ENCODE measurements at places on chromosomes 2 and 18. TPM values are rescaled to one million over a fixed set of nuclear protein-coding genes. Genes with fewer than 3 reads are reported as not detected.

ABCG5 gene
- polyA plus RNA-seq, result 0.08 TPM

DNA sequence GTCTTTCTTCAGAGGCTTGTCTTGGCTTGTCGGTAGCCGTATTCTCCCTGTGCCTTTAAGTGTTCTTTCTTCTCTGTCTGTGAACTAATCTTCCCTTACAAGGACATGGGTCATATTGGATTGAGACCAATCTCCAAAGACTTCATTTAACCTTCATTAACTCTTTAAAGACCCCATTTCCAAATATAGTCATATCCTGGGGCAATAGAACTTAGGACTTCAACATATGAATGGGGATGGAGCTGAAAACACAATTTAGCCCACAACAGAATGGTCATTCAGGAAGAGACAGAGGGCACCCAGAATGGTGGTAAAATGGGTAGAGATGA lies 82.1 kb upstream of the TANK start:
- no peak for DNase-seq

DNA sequence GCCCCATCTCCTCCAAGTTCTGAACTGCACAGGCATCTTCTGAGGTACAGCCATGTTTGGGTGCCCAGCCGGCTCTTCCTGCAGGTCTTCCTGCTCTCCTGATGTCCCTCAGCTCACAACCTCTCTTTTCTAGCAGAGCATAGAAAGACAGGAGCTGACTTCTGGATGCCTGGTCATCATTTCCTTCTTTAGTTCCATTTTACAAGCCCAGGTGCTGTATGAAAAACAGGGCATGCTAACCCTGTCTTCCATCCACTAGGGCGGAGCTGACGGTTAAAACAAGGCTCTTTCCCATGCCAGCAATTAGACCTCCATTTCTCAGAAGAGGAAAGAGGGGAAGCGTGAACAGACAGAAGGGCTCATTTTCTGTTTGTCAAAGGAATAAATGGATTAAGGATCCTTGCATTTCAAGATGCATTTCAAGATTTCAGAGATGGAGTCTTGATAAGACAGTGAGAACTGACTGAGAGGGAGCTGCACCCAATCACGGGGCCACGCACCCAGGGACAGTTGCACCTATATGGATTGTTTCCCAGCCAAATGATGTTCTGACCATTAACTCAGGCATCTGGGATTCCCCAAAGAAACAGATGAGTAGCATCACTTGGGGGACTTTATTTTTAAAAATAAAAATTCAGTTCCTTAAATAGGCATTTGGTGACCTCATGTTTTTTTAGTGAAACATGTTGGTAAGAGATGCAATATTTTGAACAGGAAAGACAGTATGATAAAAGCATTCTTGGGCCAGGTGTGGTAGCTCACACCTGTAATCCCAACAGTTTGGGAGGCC lies 45.8 kb upstream of the EML6 start:
- DNase-seq, result no peak

- DNase-seq, result no peak
Measured at GRCh38 chr2:103785432-103785831, 1023.6 kb downstream of the TMEM182 start.

- peak; percentile 61 for DNase-seq
Measured at GRCh38 chr18:48838921-48839818, 111.6 kb downstream of the SMAD7 start.

DNA sequence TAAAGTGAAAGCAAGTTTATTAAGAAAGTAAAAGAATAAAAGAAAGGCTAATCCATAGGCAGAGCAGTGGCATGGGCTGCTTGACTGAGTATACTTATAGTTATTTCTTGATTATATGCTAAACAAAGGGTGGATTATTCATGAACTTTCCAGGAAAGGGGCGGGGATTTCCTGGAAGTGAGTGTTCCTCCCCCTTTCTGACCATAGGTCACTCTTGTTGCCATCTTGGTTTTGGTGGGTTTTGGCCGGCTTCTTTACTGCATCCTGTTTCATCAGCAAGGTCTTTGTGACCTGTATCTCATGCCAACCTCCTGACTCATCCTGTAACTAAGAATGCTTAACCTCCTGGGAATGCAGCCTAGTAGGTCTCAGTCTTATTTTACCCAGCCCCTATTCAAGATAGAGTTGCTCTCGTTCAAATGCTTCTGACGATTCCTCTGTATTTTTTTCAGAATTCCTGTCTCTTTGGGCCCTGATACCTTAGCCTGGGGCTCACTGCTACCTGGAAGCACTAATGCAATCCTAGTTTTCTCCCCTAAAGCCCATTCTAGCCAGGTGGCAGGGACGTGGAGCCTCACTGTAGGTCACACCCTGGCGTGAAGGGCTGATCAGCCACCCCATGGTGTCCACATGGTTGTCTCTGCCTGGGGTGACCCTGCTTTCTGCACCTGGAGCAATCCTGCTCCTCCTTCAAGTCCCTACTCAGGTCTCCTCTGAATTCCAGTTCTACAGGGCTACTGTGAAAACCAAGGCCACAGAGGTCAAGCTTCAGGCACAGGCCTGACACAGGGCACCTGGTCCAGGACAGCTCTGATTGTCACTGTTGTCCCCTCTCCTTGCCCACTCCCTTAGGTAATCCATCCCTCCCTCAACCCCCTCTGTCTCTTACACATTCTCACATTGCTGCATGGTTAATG lies 6.0 kb upstream of the SLC35F6 start:
- peak; percentile 81 for DNase-seq

DNA sequence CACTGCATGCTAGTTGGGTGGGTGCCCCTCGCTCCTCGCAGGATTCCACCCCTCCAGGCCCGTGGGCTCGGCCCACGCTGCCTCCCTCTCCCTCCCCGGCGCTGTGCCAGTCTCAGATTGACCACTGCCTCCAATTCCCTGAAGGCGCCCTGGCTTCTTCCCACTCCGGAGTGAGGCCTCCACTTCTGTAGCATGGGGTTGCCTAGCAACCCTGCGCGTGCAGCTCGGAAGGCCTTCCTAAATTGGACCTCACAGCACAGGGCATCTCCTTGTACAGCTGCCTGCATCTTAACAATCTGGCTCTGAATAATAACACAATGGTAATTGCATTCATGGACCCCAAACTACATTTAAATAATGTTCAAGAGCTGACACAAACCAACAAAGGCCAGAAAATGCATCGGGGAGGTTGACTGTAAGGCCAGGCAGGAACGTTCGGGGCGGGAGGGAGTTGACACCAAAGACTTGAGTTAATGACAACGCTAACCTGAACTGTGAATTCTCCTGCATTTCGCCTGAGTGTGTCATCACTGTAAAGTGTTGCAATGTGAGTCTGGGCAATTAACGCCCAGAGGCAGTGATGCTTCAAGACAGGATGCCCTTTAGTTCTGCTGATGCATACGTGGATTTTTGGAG lies 222.9 kb downstream of the ZBTB7C start:
- peak; percentile 39 for DNase-seq

GRCh38 chr2:25044990-25045389 lies 3.1 kb downstream of the EFR3B start:
- DNase-seq, result no peak

- DNase-seq, result no peak
Measured at GRCh38 chr18:52657043-52657805, 317.2 kb downstream of the DCC start.

- no peak for DNase-seq
Measured at GRCh38 chr2:19802086-19802841, 99.5 kb downstream of the TTC32 start.

DNA sequence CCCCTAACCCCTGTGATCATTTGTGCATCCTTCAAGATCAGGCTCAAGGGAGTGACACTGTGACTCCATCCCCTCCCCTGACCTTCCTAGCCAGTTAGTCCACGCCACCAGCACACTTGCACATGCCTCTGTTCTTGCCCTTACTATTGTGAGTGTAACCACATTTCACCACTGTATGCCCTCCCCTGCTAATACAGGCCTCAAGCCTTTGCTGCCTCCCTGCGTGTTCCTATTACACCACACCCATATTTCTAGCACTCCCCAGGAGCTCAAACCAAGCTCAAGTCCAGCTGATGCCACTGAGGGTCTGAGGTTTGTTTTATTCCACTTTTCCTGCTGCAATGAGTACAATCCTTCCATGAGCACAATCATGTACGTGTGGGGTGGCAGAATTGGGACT lies 288.9 kb upstream of the FBXO11 start:
- DNase-seq, result no peak

DNA sequence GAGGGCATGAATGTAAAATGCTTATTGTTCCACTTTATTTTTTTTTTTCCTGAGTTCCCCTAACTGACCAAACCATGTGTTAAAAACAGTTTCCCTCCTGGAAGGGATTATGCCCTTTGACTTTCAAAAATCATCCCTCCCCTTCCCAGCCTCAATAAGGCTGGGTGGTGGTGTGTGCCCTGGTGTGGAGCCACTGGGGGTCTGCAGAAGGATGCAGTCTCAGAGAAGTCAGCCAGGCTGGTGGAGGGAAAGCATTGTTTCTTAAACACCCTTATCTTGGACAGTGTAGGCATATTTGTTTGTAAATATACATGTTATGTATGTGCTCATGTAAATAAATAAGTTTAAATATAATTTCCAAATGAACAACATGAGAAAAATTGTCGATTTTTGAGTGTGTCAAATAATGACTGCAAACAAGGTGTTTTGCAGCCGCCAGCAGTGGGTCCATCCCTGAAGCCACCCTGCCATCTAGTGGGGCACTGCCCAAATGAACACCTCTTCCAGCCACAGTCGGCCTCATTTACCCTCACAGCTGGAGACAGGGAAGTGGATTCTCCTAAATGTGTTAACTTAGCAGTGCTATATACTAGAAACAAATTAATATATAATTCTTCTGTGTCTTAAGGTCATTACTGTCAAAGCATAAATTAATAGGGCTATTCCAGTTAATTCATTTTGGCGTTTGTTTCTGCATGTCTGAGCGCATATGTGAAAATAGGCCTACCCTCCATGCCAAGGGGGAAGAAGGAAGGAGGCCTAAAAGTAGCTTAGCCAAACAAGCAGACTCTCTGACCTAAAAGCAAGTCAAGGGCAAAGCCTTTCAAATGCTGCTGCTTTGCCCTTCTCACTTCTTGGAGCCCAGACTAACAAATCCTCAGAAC lies 209.6 kb upstream of the PIK3C3 start:
- peak; percentile 50 for DNase-seq

- DNase-seq, result no peak
Measured at GRCh38 chr2:210792000-210792399, 235.6 kb downstream of the CPS1 start.

DNA sequence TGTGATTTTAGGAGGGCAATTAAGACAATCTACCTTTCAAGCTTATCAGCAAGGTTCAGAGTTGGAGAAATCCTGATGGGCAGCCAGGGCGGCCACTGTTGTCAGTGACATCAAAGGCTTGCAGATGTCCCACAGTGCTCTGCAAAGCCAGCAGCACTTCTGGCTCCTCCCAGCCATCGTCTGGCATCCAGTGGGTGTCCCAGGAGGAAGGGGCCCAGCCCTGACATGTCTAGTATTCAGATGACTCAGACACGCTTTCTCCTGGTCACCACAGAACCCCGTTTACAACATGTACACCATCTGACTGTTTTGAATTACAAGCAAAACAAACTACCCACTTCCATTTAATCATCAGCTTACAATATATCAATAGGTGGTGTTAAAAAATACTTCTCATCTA lies 61.4 kb downstream of the CYRIA start:
- DNase-seq, result no peak

DNA sequence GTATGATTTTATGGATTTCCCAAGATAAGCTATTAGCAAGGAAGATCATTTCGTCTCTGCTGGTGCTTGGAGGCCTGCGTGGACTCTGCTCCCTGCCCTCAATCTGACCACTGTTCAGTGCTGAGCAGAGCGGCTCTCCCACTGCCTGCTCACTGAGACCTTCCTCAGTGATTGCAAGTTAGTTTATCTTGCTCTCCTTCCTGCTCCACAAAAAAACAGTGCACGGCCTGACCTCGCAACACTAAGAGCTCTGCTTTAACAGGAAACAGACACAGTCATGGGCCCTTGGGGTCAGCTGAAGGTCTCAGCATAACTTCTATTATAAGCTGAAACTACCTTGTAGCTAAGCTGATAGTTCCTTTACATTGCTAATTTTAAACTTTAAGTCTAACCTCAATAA lies 53.1 kb downstream of the PRELID3A start:
- peak; percentile 77 for DNase-seq

Measured in adrenal gland (tissue), 19 donors.